Activated CD4-positive, alpha-beta T cell treated with anti-CD3 and anti-CD28 coated beads, Interleukin-10, Interleukin-2, amounts not matched to agents 100 ng/mL and 50 ng/mL, durations not matched to agents 16 hours and 8 hours (primary cell): ENCODE measurements at places on chromosomes 16 and 17.

- DNase-seq = no peak
Observed at GRCh38 chr16:22633799-22634198, 123.1 kb downstream of the NPIPB5 start.

GRCh38 chr16:61435346-61435745 lies 600.9 kb downstream of the CDH8 start:
- no peak for DNase-seq

- no peak for DNase-seq
Observed at GRCh38 chr16:17397499-17397891, 73.3 kb downstream of the XYLT1 start.

DNA sequence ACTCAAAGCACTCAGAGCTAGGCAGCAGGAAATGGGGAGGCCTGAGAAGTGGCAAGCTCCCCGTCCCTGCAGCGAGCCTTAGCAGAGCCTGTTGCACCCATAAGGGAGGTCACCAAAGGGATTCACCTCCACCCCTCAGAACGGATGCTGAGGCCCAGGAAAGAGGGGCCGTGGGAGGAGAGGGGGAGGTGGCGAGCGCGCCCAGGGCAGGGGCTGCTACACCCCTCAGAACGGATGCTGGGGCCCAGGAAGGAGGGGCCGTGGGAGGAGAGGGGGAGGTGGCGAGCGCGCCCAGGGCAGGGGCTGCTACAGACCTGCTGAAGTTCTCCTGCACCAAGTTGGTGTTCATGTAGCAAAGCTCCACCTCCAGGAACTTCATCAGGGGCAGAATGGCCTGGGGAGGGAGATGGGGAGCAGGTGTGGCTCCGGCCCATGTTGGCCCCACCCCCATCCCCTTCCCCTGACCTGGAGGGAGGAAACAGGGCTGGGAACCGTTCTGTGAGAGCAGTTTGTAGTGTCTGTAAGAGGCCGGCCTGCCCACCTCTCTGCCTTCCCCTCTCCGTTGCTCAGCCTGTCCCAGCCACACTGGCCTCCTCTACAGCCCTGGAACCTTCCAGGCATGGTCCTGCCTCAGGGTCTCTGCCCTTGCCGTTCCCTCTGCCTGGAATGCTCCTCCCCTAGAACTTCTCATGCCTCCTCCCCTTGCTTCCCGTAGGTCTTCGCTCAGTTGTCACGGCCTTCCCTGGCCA lies 11.4 kb downstream of the UNC13D start:
- DNase-seq = peak; percentile 55

DNA sequence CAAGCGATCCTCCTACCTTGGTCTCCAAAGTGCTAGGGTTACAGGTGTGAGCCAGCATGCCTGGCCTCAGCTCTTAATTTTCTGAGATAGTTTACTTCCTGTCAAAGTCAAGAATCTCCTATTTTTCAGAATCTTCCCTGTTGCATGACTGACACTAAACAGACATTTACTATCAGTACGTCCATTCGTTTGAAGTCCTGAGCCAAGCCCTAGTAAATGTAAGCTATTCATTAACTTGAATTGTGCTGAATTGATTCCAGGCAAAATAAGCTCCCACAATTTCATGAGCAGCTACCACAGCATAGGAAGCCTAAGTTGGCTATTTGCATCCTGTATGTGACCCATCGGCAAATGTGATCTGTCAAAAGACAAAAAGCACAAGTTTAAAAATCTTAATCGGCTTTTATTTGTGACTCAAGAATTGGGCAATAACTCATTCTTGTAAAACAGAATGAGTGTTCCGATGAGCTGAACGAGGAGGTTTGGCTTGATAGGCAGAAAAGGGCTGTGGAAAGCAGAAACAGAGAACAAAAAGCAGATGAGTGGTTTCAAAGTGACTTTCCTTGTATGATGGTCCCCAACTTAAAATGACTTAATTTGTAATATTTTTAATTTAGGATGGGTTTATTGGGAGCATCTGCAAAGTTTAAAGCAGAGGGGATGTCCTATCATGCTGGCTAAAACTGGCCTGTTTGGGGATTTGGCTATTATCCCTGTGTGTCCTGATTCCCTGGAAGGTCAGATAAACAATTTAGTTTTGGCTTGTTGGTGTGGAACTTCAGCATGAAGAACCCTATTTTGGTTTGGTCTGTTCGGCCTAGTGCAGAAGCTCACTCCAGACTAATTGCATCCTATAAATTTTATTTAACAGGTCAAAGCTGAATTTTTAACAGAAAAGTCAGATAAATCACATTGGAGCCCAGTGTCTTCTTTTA lies 14.2 kb downstream of the RNF112 start:
- DNase-seq = peak; percentile 18

DNA sequence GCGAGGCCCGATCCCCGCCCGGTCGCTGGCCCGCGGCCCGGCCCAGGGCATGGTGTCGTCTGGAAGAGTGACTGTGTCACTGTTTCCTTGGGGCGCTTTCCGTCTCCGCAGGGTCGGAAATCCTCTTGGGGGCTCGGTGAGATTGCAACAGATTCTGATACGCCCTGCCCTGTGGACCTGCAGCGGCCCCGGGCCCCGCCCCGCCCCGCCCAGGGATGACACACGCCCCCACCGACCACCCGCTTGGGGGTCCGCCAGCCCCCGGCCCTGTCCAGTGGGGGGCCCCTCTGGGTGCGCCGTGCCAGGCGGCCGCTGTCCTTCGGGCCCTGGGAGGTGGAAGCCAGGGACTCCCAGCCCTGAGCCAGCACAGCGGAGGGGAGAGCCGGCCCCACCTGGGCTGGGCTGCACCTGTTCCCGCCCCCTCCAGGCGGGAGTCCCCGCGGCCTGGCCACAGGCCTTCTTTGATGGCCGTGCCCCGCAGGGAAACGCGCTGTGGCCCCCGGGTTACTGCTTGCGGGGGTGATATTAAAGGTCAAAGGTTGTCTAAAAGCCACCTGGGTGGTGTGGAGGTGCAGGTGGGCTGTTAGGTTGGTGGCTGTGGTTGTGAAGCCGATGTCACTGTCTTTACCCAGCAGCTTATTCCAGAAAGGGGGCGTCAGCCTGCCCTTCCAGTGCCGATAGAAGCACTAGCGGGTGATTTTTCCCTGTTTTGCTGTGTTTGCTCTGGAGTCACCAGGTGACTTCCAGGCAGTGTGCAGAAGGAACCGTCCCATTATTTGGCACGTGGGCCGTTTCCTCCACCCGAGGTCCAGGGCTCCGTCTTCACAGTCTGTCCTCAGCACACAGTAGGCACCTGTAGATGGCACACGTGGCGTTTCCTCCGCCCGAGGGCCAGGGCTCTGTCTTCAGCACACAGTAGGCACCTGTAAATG lies 752 bp downstream of the TBC1D24 start:
- peak; percentile 55 for DNase-seq

GRCh38 chr17:66304304-66305174 lies 2.1 kb downstream of the PRKCA start:
- peak; percentile 61 for DNase-seq

- DNase-seq = no peak
Observed at GRCh38 chr16:61555718-61556441, 480.4 kb downstream of the CDH8 start.

DNA sequence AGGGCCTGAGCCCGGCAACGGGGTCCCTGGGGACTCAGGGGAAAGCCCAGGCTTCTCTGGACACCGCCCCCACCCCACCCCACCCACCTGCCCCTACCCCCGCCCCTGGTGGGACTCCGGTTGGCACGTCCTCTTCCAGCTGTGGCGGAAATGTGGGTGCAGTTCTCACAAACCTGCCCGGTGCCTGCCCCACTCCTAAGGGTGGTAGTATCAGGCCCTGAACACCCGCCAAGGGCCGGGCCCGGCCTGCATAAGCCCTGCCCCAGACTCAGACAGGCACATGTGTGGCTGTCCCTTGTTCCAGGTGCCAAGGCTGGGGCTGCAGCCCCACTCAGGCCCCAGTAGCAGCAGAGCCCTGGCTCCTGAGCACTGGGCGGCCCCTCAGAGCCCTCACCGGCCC lies 58.1 kb downstream of the ACTG1 start:
- no peak for DNase-seq
